Stimulated activated CD8-positive, alpha-beta memory T cell treated with anti-CD3 and anti-CD28 coated beads, Interleukin-7, amount 100 ng/mL, for 1 hour (primary cell): ENCODE measurements at places on chromosomes 3 and 15.

GRCh38 chr3:27356976-27357375 lies 12.2 kb downstream of the NEK10 start:
- no peak for DNase-seq

- no peak for DNase-seq
These were observed 41.9 kb upstream of the SLC6A1 start for GRCh38 chr3:10950476-10951294.

GRCh38 chr15:58771621-58772250 lies 634 bp downstream of the MINDY2 start:
- no peak for DNase-seq

- no peak for DNase-seq
These were observed 1077.1 kb downstream of the ZPLD1 start for GRCh38 chr3:103511891-103512290.

- DNase-seq: no peak
These were observed 208.8 kb downstream of the STAG1 start for GRCh38 chr3:136543385-136543784.

DNA sequence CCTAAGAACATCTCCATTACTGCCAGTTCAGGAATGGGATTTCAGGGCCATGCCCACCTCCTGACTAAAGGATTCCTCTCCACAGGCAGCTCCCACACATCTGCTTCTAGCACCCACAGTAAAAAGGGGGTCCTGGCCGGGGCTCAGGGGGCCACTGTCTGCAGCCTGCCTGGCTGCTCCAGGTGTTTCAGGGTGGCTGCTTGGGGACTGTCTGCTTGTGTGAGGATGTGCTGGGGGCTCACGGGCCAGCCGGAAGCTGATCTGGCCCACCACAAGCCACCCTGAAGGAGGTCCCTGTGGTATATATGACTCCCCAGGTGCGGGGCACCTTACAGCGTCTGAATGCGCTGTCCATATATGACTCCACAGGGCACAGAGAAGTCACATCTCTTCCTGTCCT lies 135.4 kb downstream of the NSMCE3 start:
- DNase-seq: no peak

- DNase-seq: no peak
These were observed 56.5 kb downstream of the HEG1 start for GRCh38 chr3:124999317-124999716.

- DNase-seq: no peak
These were observed 32.4 kb upstream of the TKT start for GRCh38 chr3:53288214-53288613.

- DNase-seq: no peak
These were observed 137.0 kb downstream of the DNAJB8 start for GRCh38 chr3:128329491-128330213.

GRCh38 chr3:9727743-9728142 lies 3.8 kb upstream of the BRPF1 start:
- DNase-seq: no peak

- DNase-seq: no peak
These were observed 168.6 kb downstream of the APBA2 start for GRCh38 chr15:29054171-29055045.

DNA sequence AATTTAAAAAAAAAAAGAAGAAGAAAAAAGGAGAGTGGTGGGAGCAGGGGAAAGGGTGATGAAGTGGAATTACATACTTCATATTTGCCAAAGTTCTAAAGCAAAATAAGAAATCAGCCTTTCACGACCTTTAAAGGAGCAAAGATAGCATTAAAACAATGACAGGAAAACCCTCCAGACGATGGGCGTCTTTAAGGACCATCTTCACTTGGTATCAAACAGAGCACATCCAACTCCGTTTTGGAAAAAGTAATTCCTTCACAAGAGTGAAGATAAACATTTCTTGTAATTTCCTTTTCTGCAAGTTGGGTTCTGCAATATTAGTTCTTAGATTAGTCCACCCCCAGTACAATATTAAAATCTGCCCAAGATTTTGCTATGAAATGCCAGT lies 32.8 kb downstream of the FRMD4B start:
- DNase-seq: no peak

- no peak for DNase-seq
These were observed 85.5 kb downstream of the CEMIP start for GRCh38 chr15:80864666-80865065.

GRCh38 chr15:76644646-76645045 lies 260.5 kb downstream of the SCAPER start:
- no peak for DNase-seq

DNA sequence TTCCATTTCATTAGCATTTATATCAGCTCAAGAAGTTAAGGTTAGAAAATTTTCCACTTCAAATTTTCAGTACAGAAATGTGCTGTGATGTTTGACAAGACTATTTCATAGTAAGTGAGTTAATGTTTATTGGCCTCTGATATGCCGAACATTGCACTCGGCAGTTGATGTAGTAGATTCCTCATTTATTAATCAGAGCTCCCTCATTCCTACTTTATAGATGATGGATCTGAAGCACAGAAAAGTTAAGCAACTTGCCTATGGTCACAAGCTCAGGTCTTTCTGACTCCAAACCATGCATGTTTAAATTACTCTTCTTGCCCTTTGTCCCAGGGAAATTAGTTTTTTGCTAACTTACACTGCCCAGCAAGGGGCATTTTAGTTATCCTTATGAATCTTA lies 92.0 kb downstream of the ATG7 start:
- no peak for DNase-seq

DNA sequence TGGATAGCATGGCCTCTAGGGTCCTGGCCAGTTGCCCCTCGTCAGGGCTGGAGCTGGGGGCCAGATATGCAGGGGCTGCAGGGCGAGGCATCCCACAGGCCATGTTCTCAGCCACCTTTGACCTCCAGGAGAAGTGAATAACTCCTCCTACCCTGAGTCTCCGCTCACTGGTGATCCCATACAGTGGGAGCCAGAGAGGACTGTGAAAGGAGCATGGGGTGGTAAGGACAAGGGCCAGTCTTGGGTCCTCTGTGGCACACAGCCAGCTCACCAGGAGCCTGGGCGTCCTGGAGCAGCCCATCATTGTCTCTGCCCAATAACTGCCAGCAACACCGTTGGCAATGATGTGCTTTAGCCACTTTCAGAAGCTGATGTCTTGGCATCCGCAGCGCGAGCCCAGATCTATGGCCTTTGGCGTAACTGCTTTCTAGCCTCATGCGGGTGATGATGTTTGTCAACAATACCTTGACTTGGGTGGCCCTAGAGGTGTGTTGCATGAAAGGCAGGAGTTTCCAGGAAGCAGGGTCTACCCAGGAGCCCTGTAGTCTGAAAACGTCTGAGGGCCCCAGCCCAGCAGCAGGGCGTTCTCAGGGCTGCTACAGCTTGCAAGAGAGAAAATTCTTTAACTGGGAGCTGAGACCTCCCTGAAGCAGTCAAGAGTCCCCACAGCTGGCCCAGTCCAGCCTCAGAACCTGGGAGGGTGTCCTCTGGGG lies 61.1 kb upstream of the IQSEC1 start:
- no peak for DNase-seq

GRCh38 chr3:96619475-96619874 lies 194.9 kb upstream of the EPHA6 start:
- no peak for DNase-seq

DNA sequence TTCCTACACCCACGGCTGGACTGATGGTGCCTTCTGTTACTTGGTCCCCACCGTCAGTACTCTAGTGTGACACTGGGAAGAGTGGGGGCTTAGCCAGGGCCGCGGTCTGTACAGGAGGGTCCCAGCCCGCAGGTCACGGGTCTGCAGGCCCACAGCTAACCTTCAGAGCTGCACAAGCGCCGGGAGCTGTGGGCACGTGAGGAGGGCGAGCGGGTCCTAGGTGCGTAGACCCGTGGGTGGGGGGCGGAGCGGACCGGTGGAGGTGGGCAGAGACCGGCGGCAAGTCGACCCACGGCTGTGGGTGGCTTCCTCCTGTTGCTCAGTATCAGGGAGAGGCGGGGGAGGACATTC lies 1.2 kb downstream of the TNFAIP8L3 start:
- no peak for DNase-seq

DNA sequence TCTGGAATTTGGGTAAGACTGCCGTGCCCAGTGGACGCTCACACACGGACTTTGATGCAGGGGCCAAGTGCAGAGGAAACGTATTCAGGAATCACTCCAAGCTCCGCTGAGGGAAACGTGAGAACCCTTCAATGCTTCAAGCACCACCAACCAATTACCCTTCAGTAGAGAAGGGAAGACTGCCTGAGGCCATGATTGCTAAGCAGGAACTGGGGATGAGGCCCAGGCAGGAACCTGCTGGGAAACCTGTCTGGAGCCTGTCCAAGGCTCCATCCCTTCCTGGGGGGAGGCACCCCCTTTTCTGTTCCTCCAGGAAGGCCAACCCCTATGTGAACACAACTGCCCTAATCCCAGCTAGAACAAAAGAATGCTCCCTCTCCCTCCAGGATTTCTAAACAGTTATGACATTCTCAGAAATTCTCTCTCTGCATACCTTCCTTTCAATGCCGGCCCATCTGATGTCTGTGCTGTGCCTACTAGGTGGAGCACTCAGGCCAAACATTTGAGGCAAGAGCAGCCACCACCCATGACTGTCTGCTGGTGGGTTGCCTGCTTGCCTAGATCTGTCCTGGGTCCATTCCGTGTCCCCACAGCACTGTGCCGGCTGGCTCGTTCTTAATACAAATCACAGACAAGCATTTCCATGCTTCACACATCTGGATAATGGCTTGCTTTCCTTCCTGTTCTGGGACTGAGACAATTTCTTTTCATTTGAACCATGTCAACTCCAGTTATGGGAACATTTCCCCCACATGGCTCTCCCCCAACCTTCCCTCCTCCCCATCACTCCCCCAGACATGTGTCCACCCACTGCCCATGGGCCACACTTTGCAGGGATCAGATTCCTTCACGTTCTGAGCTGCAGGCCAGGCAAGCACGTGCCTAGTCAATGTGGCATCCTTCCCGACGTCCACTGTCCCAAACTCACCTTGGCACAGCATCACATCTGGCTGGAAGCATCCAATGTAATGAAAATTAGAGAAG lies 149.4 kb downstream of the ADAMTS17 start:
- DNase-seq: no peak
